NCI-H1092 treated with DMSO at 0.1 percent for 48 hours (cell line): ENCODE measurements at places on chromosomes 2 and 18.

DNA sequence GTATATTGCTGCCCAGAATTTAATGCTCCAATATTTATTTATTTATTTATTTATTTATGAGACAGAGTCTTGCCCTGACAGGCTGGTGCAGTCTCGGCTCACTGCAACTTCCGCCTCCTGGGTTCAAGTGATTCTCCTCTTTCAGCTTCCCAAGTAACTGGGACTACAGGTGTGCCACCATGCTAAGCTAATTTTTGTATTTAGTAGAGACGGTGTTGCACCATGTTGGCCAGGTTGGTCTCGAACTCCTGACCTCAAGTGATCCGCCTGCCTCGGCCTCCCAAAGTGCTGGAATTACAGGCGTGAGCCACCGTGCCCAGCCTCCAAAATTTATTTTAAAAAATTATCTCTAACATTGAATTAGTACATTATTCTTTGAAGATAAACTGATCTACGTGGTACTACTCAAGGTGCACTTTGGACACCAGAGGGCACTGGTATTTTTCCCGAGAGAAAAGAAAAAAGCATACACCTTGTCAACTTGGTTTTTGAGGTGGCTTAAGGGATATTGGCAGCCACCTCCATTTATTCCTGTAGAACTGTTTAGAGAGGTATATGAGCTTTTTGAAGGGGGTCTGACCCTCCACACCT, 1.4 kb upstream of the IDH1 start:
- DNase-seq, result no peak

DNA sequence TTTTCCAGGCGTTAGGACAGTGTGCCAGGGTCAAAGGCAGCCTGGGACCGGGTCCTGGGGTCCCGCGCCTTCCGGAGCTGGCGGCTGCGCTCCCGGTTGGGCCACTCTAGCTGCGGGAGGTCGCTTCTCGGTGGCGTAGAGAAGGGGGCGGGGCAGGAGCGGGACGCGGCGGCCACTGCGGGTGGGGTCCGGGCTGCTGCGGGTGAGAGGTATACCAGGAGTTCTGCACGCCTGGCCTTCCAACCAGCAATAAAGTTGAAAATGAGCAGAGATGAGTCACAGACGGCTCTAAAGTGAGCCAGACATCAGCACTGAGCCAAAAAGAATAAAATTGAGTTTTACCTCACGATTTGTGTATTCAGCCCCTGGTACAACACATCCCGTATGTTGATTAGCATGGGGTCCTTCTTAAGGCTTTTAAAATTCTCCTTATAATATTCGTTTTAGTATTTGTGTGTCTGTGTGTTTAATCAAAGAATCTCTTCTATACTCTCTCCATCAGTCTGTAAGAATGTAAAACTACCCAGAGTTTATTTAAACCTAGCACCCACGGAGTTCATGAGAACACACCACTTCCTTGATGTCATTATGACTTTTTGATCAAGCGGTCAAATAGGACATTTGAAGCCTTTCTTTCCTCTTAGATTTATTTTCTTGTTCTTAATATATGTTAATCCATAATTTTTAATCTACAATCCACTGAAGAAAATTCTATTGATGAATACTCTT, at the start of gene C1GALT1C1L:
C1GALT1C1L (minus strand) TSS at position 108 of the 729 bp plus-strand sequence; CDS start at position 1, 107 bp downstream.
- no peak for DNase-seq

DNA sequence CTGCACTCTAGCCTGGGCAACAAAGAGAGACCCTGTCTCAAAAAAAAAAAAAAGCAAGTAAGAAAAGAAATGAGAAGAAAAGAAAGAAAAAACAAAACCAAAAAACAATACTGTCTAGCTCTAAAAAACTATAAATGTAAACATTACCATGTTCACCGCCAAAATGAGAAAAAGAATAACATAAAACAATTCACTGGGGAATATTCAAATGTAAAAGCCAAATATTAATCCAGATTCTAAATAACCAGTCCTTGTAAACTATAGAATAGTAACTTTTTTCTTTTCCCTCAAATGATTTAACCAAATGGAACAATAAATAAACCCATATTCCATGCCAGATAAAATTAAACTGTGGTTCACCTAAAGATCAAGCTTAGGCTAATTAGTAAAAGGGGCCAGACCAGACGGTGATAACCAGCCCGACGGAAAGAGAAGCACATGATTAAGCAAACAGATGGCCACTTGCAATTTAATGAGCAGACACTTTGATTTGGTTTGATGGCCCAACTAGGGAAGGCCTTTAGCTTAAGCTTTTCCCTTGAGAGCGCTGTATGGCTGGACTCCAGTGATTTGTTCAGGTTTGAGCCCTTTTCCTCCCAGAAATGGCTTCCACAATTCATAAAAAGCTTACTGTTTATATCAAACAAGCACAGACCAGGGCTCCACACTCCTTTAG, 39.4 kb upstream of the ZNF397 start:
- DNase-seq, result peak; percentile 93

DNA sequence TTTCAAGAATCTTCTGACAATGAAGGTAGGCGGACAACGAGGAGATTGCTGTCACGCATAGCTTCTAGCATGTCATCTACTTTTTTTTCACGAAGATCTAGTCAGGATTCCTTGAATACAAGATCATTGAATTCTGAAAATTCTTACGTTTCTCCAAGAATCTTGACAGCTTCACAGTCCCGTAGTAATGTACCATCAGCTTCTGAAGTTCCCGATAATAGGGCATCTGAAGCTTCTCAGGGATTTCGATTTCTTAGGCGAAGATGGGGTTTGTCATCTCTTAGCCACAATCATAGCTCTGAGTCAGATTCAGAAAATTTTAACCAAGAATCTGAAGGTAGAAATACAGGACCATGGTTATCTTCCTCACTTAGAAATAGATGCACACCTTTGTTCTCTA, 35.8 kb downstream of the MARCHF7 start:
- no peak for DNase-seq

GRCh38 chr2:208501206-208501605, 94.6 kb downstream of the PTH2R start:
- peak; percentile 91 for DNase-seq

DNA sequence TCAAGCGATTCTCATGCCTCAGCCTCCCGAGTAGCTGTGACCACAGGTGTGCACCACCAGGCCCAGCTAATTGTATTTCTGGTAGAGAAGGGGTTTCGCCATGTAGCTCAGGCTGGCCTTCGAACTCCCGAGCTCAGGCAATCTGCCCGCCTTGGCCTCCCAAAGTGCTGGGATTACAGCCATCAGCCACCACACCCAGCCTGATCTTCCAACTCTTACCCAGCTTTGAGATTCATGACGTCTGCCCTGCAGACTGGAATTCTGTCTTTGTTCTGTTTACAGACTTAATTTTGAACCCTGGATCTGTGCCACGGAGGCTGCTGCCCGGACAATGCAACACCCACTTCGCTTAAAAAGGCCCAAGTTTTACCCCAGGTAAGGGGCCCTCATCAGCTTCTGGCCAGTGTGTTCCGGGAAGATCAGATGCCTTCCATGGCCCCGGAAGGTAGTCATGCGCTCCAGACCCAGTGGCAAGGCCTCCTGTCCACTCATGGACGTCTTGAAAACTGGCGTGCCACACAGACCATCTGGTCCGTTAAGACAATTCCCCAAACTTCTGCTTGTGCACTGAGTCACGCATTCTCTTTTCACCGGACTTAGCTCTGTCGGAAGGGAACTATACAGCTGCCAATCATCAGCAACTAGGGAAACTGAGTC, 5.5 kb downstream of the PXDN start:
- no peak for DNase-seq

- DNase-seq, result no peak
These were observed 98.6 kb downstream of the GFPT1 start for GRCh38 chr2:69288429-69288828.

- DNase-seq, result no peak
These were observed 532 bp downstream of the MYOM1 start for GRCh38 chr18:3219241-3219630.
